ENCODE measurements at places on chromosomes 7 and 10.
A peak's percentile ranks its signal among the peaks of the same experiment; 100 is the strongest.

GRCh38 chr10:13496164-13496563 is 32.6 kb downstream of the BEND7 start:
- DNase-seq = no peak

DNA sequence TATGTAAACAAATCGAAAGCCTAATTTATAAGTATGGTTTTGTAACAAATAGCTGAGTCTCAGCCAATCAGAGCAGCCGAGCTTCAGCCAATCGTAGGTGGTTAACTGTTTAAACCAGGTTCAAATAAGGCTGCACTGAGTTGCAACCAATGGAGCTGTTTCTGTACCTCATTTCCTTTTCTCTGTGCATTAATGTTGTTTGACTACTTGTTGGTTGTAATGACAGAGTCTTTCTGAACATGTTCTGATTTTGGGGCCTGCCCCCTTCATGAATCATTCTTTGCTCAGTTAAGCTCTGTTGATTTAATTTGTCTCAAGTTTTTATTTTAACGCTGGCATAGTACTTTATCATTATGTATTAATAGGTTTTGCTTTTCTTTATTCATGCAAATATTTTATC is 14.6 kb downstream of the OTUD1 start:
- DNase-seq = no peak

DNA sequence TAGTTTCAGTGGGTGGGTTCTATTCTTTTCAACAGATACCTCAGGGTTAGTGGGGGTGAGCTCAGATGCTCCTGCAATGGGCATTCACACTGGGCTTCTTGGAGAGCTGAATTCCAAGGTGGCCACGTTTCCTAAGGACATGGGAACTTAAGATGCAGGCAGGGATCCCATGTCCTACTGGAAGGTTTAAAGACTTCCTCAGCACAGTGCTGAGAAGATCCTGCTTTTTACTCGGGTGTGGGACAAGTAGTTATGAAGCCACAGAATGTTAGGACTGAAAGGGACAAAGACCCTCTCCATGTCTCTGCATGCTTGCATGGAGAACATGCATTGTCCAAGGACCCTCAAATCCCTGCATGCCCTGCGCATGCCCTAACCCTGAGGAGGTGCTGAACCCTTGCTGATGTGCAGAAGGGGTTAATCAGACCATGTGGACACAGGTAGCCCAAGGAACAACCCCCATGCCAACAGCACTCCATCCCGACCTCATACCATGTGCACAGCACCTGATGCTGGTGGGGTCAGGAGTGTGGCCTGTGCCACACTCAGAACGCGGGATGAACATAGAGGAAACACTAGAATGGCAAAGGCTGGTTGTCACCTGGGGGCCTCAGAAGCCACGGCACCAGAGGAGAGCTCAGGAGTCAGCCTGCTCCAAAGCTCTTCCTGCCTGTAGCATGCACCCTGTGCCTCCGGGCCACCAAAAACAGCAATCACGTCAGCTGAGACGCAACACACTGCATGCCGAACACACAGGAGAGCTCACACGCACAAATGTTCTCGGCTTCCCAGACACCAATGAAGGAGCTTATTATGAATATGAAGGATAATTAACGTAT is 15.2 kb downstream of the IL2RA start:
- no peak for DNase-seq

GRCh38 chr10:90047243-90047729 is 345.9 kb downstream of the KIF20B start:
- no peak for DNase-seq

DNA sequence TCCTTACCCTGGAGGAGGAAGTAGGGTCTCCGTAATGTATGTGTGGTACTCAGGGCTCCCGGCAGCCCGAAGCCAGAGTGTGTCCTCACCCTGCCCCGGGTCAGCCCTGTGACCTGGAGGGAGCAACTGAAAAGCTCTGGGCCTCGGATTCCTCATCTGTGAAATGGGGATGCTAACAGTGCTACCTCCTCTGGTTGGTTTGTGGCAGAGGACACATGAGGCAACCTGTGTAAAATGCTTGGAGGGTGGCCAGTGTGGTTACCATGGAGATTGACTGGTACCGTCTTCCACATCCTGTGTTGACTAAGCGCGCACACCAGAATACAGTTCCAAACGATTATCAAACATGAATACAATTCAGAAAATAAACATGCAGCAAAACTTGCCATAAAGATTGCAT is 163.8 kb upstream of the KLF6 start:
- DNase-seq = peak; percentile 79

- no peak for DNase-seq
Observed at GRCh38 chr7:135978624-135979023, 1.5 kb upstream of the MTPN start.

GRCh38 chr10:60003651-60004523 is 97.5 kb upstream of the CCDC6 start:
- no peak for DNase-seq

DNA sequence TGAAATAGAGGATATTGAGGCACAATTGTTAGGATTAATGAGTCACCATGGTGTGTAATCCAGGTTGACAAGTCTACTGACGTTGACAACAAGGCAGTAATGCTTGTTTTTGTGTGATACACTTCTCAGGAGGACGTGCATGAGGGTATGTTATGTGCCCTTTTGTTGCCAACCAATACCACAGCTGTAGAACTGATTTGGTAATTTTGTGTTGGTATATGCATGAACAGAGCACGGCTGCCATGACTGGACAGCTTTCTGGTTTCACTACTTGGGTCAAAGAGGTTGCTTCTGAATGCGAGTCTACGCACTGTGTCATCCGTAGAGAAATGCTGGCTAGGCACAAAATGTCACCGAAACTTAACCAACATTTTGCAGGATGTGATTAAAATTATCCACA is 32.9 kb downstream of the PHTF2 start:
- no peak for DNase-seq

DNA sequence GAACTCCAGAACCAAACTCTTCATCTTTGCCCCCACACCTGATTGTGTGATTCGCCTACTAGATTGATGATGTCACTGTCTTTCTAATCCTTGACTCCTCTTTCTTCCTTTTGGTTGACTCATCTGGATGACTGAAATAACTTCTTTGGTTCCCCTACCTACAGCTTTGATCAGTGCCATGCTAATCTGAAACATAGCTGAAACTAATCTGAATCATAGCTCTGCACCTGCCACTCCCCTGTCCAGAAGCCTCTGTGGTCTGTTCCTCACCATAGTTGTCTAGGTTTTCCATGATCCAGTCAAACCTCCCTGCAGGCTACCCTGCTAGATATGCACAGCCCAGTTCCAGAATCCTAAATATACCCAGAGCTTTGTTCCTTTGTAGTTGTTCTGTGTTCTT is 51.9 kb downstream of the ZNF365 start:
- DNase-seq = no peak

DNA sequence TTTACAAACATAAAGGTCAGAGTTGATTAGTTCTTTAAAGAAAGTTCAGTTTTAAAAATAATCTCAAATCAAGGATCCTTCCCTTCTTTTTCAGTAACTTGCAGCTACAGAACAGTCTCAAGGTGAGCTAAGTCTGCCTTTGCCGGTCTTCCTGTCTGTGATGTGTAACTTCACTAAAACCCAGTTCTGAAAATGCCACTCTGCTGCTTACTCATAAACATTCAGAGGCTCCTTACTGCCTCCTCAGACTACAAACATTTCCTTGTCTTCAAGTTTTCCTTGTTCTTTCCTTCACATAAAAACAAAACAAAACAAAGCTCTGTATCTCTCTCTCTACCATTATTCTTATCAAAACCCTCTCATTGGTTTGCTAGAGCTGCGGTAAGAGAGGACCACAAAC is 128.7 kb downstream of the ETV1 start:
- DNase-seq = no peak

GRCh38 chr7:106282390-106282789 is 2.4 kb downstream of the NAMPT start:
- no peak for DNase-seq

GRCh38 chr7:151310578-151310977 is 31.0 kb upstream of the NUB1 start:
- no peak for DNase-seq

GRCh38 chr7:80307227-80307856 is 172.7 kb downstream of the GNAI1 start:
- DNase-seq = no peak

DNA sequence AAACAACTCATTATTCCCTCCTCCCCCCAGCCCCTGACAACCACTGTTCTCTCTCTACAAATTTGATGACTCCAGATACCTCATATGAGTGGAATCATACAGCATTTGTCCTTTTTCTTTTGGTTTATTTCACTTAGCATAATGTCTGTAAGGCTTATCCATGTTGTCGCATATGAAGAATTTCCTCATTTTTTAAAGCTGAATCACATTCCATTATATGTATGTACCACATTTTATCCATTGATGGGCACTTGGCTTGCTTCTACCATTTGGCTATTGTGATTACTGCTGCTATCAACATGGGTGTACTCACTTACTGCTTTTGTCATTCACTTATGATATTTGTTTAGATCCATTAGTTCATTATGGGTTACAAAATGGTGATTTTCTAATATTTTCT is 112.8 kb downstream of the BUB3 start:
- DNase-seq = no peak

DNA sequence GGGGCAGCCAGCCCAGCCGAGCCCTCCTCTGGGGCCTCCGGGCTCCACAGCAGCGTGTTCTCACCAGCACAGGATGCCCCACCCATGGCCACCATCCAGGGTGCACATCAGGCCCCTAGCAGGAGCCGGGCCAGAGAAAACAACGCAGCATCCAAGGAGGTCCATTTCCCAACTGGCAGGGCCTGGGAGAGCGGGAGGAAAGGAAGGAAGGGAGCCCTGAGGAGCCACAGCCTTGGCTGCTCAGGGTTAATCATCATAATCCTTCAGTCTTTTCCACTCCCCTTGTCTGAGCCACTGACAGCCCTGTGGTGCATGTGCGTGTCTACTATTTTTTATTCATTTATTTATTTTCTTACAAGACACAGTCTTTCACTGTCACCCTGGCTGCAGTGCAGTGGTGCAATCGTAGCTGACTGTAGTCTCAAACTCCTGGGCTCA is 3.6 kb downstream of the PLAC9 start:
- no peak for DNase-seq

DNA sequence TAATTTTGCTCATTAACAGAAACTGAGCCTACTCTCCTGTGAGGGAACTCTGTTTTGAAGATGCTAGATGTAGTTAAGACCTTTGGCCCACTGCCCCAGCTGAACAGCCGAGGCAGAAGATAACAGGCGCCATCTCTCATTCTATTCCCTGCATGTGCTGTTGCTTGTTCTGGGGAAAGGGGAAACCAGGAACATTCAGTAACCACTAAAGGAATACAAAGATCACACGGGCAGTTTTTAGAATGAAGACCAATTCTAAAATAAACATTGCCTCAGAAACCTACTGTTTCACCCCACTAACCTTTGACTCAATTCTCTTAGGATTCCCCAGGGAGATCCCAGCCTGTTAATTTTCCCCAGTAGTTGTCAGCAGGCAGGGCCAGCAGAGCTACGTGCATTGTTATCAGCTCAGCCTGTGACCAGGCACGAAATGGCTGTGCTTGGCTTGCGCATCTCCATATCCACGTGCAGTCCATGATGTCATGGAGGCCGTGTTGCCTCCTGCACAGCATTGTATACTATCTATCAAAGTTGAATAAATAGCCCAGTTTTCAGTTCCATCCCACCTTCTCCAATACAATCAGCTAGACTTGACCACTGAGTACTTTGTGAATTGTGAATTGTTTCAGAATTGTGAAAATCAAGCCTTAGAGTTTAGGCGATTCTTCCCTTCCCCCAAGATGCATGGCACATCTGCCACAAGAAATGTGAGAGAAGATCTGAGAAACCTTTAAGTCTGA is 36.0 kb downstream of the ANK3 start:
- DNase-seq = no peak

DNA sequence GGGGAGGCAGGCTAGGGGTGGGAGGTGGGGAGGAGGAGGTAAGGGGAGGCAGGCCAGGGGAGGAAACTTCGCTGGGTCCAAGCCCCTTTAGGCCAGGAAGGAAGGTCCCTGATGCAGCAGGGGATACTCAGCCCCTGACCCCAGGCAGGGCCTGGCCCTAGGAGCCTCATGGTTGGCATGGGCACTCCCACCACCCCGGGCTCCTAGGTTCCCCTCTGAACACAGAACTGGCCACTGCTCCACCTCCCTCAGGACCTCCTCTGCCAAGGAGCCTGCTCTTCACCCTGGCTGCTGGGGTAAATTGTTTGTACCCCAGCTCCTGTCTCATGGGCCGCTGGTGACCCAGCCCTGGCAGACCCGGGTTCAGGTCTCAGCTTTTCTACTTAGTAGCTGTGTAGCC is 25.8 kb upstream of the CHST15 start:
- no peak for DNase-seq

- no peak for DNase-seq
Observed at GRCh38 chr10:119191881-119192280, 13.3 kb upstream of the PRDX3 start.

- DNase-seq = no peak
Observed at GRCh38 chr7:135117096-135117495, 30.8 kb upstream of the TMEM140 start.

GRCh38 chr10:22489975-22490374 is 144.7 kb downstream of the SPAG6 start:
- no peak for DNase-seq

GRCh38 chr10:121236621-121237020 is 361.6 kb downstream of the FGFR2 start:
- DNase-seq = no peak

DNA sequence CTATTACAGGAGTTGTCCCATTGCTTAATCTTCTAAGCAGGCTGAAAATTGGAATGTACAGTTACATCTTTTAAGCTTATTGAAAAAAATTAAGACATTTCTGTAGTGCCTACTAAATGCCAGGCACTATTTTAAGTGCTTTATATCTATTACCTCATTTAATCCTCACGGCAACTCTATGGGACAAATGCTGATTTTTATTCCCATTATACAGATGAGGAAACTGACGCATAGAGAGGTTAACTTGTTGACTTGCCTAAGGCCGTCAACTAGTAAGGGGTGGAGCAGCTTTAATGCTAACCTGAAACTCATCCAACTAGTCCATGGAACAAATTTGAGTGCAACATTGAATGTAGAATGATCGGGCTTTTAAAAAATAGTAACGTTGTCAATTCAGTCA is 2.5 kb downstream of the ZKSCAN1 start:
- DNase-seq = no peak

GRCh38 chr10:5810225-5810624 is 3.0 kb downstream of the GDI2 start:
- DNase-seq = no peak

- no peak for DNase-seq
Observed at GRCh38 chr10:80516506-80517075, 21.1 kb upstream of the SH2D4B start.

- no peak for DNase-seq
Observed at GRCh38 chr10:77274046-77274795, 363.4 kb downstream of the KCNMA1 start.

- no peak for DNase-seq
Observed at GRCh38 chr7:92837000-92837749, 802 bp upstream of the CDK6 start.

GRCh38 chr10:12594448-12594944 is 245.1 kb downstream of the CAMK1D start:
- peak; percentile 48 for DNase-seq

- no peak for DNase-seq
Observed at GRCh38 chr7:127816354-127817190, 164.6 kb downstream of the SND1 start.

Measured in naive thymus-derived CD4-positive, alpha-beta T cell (primary cell).